ENCODE measurements at places on chromosomes 3 and 15.

DNA sequence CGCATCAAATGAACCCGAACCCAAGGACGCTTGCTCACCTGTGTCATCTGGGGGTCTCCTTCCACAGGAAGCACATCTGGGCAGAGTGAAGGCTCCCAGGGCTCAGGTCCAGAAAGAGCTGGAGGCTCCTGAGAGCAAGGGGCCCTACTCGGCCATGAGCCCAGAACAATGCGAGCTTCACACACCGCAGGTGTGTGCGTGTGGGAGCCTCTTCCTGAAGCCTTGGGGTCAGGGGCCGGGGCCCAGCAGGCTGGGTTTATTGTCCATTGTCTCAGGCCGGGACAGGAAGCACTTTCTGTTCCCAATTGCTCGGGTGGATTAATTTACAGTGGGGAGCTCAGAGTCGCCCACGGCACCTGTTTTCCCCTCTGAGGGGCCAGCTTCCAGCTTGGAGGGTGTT is 74.8 kb downstream of the RPN1 start:
- no peak for DNase-seq

DNA sequence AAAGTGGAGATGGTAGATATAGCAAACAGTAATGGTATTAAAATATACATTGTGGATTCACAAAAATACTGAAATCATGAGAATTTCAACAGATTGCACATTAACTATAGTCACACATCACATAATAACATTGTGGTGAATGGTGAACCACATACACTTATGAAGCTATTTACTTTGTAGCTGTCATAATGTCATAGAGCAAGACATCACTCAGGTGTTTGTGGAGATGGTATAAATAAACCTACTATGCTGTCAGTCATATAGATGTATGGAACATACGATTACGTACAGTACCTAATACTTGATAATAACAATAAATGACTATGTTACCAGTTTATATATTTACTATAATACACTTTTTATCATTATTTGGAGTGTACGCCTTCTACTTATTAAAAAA is 1416.0 kb upstream of the ALCAM start:
- DNase-seq, result no peak

DNA sequence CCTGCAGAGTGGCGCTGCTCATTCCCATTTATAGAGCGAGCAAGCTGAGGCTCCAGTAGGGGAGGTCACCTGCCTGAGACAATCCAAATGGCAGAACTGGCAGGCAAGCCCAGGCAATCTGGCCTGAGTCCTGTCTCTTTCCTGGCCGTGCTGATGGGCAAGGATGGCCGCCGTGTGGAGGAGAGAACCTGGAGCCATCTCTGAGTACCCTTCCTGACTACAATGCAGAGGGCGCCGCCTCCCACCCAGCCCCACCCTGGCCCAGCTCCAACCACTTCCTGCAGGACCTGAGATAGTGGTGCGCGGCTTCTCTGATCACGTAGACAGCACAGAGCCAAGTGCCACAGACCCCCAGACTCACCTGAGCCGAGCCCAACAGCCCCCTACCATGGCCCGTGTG is 7.0 kb downstream of the TLR9 start:
- DNase-seq, result no peak

DNA sequence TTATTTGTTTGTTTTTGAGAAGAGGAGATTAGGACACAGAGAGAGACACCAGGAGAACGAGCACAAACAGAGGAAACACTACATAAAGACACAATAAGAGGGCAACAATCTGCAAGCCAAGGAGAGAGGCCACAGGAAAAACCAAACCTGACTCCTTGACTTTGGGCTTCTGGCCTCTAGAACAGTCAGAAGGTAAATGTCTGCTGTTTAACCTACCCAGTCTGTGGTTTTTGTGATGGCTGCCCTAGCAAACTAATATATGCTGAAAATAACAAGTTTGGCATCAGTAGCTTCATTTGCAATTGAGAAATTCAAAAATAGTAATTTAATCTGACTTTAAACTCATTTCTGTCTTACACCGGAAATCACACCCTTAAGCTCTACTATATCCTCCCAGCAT is 110.2 kb downstream of the P3H2 start:
- DNase-seq, result no peak

DNA sequence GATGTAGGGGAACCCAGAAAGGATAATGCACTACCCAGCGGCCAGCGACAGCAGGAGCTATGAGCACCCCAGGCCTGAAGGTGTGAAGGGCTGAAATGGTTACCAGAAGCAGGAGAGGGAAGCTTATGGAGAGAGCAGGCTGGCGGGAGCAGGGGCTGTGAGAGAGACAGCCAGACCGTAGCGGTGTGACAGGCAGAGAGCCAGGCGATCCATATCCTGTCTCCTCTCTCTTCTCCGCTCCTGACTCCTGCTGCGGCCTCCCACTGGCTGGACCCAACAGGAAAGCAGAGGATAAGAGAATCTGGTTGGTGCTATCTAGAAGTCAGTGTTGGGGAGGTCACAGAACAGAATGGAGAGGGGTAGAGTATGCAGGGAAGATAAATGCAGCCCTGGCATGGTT is 49.9 kb downstream of the BTD start:
- DNase-seq, result no peak

DNA sequence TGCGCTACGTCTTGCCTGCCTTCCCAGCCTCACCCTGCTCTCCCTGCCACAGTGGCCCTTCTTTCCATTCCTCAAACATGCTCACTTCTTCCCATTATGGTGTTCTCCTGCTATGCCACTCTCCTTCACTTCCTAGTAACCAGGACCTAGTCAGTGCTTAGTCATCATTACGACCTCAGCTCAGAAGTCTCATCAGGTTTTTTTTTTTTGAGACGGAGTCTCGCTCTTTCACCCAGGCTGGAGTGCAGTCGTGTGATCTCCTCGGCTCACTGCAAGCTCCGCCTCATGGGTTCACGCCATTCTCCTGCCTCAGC is 149.5 kb downstream of the GREM1 start:
- no peak for DNase-seq

DNA sequence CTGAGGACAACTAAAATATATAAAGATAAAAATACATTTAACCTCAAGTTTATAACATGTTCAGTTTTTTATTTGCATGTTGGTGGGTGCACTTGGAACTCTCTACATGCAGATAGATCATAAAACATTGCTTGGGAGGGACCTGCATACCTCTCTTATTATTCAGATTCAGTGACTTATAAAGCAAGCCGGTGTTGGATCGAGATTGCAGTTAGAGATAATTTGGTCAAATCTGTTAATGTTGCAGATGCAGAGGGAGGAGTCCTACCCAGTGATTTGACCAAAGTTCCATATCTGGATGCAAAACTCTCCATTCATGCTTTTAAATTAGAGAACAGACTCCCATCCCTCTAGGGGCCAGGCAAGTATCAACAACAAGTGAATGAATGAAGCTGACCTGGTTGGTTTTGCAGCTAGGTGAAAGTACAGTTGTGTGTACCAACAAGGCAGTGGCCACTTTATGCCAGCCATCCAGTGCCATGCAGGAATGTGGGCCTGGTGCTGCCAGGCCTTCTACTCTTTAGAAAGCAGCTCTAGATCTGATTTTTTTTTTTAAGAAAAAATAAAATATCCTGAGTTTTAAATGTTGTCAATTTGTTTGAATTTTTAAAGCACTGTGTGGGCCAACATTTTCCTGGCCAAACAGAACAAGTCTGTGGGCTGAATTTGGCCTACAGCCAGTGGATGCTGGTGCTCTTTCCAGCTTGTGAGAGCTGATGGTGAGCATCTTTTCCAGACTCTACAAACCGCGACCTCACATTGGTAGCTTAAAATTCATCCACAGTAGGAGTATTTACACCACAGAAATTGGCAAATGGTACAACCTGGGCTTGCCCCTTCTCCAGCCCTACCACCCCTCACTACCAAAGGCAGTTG is 12.3 kb downstream of the CDIN1 start:
- no peak for DNase-seq

GRCh38 chr15:64519897-64520296 is 59.5 kb downstream of the ZNF609 start:
- DNase-seq, result no peak

GRCh38 chr15:88985547-88986393 is 72.6 kb upstream of the MFGE8 start:
- no peak for DNase-seq

DNA sequence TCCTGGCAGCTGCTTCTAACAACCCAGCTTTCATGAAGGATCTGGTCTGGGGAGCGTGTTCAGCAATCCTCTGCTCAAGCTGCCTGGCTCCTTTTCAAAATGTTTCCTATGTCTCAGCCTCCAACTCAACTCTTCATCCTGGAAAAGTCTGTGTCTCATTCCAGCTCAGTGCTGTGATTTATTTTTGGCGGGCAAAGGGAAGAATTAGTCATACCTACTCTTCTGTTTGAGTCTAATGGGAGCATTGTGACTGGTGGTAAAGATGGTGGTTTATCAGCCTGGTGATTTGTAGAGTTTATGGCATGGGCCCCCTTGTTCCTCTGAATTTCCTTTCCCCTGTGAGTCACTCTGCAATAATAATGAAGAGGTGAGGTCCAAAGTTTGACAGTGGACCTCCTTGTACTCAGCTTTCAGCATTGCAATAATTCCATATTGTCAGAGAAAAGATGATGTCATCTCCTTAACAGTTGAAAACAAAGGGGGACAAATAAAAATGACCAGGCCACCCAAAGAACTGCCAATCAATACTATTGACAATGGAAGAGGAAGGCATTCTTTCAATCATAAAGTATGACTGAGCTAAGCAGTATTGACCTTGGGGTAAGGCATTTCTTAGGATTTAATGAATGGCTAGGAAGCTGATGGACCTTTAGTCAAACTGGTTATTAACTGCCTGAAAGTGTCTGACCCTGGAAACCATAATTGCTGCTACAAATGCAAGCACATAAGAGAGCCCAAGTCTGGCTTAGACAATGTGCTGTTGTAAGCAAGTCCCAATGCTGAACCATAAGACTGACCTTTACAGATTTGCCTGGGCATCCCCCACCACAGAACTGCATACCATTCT is 204.7 kb upstream of the MCTP2 start:
- no peak for DNase-seq

DNA sequence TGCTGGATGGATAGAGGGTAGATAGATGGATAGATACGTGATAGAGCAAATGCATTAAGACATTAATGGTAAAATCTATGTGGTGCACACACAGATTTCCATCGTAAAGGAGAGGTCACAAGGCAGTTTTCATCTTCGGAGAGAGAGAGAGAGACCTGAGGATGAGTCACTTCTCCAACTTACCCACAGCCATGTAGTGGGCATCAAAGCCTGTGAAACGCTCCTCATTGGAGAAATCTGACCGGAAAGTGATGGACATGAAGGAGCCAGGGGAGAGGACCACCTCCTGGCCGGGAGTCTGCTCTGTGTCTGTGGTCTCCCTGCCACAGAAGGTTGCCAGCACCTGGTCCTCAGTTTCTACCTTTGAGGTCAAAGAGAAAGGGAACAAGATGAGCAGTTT is 29.2 kb downstream of the MASP1 start:
- no peak for DNase-seq

DNA sequence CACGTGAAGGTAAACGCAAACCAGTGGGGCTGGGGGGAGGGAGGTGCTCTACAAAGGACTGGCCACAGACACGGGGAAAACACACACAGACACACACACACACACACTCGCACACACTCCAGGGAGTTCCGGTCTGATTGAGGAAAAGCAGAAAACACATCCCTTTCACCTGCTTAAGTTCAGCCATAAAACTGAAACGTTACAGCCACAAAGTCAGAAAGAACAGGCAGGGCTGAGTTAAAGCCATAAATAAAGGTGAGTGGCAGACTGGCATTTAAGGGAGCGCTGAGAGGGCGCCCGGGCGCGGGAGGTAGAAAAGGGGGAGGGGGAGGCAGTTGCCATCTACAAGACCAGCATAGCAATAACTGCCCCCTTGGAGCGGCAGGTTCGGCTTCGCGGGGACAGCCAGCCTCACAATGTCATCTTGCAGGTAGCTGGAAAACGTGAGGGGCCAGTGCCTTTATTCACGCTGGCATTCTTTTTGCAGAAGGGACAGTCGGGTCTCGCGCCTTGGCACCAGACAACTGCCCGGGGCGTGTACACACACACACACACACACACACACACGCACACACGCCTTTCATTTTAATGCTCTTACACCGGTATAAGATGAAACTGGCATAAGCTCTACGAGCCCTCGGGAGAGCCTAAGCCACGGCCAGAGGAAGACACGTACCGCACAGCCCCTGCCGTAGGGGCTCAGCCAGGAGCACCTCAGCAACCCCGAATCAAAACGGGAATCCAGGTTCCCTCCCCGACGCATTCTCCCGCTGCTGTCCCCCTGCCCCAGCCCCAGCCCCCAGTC is 866 bp downstream of the TNIK start:
- no peak for DNase-seq

DNA sequence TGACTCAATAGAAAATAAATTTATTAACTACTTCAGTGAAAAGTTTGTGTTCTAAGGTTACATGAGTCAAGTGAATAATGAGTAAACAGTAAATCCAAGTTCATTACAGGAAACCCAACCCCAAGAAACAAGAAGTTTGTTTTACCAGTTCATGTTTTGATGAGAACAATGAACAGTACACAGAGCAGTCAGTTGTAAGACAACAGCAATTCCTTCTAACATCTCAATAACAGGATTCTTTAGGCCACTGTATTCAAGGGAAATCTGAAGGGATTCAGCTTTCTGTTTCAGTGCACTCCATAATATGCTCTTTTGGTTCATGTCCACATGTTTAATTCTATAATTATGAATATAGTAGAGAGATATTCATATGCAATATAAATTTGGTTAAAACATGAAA is 18.4 kb downstream of the ATR start:
- no peak for DNase-seq

DNA sequence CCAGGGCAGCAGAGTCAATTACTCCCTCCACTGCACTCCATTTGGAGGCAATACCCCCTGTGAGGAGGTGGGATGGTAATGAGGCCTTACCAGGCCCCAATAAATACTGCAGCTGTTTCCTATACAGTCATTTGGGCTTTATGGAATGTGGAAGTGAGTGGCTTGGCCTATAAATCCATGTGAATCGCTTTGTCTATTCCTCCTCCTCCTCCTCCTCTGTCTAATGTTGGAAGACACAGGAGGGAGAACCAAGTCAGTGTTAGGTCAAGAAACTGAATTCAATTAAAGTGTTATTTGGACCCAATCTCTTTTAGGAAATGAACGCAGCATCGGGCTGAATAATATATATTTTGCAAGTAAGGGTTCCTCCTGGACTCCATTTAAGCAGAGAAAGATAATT is 17.3 kb upstream of the SRGAP3 start:
- DNase-seq, result no peak

DNA sequence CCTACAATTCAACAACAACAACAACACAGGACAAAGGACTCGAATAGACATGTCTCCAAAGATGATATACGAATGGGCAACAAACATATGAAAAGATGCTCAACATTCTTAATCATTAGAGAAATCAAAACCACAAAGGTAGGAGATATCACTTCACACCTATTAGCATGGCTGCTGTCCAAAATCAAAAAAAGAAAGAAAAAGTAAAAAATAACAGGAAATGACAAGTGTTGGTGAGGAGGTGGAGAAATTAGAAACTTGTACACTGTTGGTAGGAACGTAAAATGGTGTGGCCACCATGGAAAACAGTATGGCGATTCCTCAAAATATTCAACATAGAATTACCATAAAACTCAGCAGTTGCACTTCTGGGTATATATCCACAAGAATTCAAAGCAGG is 312.3 kb upstream of the STT3B start:
- DNase-seq, result no peak

All from GM12864 (cell line).